ENCODE measurements at places on chromosomes 2 and 18. TPM values are rescaled to one million over a fixed set of nuclear protein-coding genes. Genes with fewer than 3 reads are reported as not detected.

The FOSL2 gene
- 225 TPM for total RNA-seq

The REG3A gene
- not detected for total RNA-seq

The HES6 gene
- total RNA-seq, result 4.0 TPM

DNA sequence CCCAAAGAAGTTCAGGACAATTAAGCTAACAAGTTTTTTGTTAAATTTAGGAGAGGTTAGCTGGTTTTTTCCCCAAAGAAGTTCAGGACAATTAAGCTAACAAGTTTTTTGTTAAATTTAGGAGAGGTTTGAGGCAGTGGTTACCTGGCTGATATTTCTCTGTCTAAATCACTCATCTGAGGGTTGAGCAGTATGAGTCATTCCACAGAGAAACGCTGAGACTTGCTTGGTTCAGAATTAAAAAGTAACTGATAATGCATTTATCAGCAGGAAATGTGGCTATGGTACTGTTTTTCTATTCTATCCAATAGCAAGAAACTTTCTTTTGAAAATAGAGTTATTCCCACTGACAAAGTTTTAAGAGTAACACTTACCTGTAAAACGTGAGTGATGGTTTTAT, 22.8 kb upstream of the KIDINS220 start:
- H3K4me1 ChIP-seq, result no peaks in the 10 kb centered on the region
- H3K27me3 ChIP-seq, result no peaks in the 10 kb centered on the region

DNA sequence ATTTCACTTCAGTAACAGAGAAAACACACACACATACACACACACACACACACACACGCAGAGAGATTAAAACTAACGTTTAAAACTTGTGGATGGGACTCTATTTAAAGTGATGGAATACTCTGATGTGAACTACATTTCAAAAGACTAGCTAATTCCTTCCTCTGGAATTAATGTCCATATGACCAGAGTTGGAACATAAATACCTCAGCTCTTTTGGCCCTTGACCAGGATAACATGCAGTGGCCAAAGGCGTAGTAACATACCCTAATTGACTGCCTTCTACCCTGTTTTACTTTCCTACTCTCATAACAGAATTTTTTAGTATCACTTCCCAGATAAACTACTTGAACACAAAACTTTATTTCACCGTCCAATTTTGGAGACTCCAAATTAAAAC, 671.3 kb upstream of the CHAC2 start:
- H3K36me3 ChIP-seq, result no peaks in the 10 kb centered on the region
- DNase-seq, result no peak
- no peaks in the 10 kb centered on the region for H3K27me3 ChIP-seq
- no peaks in the 10 kb centered on the region for H3K4me1 ChIP-seq
- H3K4me3 ChIP-seq, result no peak overlapping the region
- H3K27ac ChIP-seq, result no peak overlapping the region

All from activated CD4-positive, alpha-beta T cell treated with anti-CD3 and anti-CD28 coated beads for 36 hours (primary cell).